Stimulated activated CD4-positive, alpha-beta T cell treated with anti-CD3 and anti-CD28 coated beads, TNF-alpha, amount 100 ng/mL, for 4 hours (primary cell): ENCODE measurements at places on chromosomes 7 and 10.

GRCh38 chr7:143305423-143306070, 10.4 kb upstream of the CLCN1 start:
- peak; percentile 44 for DNase-seq

DNA sequence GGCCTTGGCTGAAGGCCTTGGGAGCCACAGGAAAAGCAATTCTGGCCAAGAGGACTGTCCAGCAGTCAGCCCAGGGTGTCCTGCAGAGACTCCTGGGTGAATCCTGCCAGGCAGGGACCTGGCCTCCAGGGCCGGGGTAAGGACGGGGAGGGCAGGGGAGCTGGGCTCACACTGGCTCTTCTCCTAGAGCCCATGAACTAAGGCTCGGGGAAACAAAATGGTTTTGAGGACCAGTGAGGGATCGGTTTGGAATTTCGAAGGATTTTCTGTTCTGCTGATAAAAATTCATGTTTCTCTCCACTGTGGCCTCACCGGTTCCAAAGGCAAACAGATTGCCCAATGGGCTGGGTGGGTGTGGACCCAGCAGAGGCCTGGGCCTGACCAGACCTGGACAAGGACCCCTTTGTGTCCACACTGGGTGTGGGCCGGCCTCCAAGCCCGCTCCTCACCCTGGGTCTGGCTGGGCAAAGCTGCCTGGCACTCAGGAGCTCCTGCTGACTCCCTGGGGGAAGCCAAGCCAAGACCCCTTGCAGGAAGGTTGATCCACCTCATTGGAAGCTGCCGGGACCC, 27.3 kb downstream of the FAM20C start:
- DNase-seq, result no peak

GRCh38 chr10:73522263-73522662, 26.4 kb upstream of the PPP3CB start:
- no peak for DNase-seq

DNA sequence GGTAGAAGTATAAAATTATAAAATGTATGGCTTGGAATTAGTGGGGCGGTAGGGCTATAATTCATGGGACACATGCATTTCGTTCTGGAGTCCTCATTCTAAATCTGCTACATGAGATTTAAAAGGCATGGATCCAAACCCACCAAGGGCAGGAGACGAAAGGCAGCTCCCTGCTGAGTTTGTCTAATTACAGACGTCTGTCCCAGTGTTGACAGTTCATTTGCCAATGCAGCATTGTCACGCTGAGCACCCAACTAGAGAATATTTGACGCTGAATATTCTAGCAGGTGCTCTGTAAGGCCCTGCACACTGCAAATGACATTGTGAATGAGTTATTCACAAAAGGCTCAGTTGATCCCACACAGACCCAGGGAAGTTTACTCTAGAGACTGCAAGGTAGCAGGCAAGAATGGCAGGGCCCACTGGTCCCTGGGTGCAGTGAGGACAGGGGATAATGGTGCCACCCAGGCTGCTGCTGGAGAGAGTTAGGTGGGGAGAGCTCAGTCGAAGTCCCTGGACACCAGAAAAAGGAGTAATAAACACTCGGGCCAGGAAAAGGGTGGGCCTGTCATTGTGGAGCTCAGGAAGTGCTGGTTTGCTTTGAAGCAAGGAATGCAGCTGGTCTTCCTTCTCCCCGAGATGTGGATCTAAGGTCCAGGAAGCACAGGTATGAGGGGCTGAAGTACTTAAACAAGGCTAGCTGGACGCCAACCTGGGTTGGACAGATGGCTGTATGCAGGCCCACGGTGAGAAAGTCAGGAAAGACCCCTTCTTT, 75.0 kb upstream of the JCAD start:
- DNase-seq, result no peak

DNA sequence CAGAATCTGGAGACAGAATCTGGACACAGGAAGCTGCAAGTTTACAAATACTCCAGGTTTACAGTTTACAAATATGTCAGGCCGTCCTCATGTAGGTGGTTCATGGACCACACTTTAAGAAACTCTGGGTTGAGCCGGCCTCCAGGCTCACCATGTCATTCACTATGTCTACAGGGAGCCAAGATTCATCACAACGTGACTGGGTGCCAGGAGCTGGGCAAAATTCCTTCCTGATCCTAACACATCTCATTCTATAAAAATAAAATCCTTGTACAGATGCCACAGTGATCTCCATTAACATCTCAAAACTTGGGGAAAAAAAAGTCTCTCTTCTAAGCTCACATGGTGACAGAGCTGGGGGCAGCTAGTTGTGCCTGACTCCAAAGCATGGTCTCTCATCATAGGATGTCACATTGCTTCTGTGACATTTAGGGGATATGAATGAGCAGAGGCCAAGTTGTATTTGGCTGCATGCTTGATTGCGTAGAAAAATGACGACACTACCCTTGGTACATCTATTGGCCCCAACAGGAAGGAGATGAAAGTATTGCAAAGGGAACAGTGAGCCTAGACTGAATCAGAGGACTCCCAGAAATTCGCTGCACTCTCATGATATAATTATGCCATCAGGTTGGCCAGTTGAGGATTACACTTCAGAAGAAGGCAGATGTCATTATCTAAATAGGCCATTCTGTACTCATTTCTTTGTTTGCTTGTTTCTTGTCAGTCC, 35.9 kb downstream of the MTURN start:
- no peak for DNase-seq

GRCh38 chr7:71237945-71238344, 106.0 kb downstream of the GALNT17 start:
- DNase-seq, result no peak

- DNase-seq, result no peak
These were observed 97.5 kb upstream of the OIT3 start for GRCh38 chr10:72796042-72796441.

DNA sequence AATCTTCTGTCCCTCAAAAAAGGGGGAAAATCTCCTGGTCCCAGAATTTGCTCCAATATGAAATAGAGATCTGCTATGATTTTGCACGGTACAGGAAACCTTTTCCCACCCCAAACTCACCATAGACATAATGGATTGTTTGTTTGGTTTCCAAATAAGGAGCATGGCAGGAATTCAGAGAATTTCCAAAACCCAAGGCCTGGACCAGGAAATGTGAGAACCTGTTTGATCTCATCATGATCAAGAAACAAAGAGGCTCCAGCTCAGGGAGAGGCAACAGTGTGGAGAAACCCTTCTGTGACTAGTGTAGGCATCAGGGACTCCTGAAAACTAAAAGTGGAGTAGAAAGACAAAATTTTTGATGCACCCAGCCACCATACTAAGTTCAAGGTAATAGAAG, 1548.1 kb upstream of the LRRTM3 start:
- DNase-seq, result no peak

- DNase-seq, result no peak
These were observed 20.4 kb downstream of the DNAJB12 start for GRCh38 chr10:72334196-72334824.

DNA sequence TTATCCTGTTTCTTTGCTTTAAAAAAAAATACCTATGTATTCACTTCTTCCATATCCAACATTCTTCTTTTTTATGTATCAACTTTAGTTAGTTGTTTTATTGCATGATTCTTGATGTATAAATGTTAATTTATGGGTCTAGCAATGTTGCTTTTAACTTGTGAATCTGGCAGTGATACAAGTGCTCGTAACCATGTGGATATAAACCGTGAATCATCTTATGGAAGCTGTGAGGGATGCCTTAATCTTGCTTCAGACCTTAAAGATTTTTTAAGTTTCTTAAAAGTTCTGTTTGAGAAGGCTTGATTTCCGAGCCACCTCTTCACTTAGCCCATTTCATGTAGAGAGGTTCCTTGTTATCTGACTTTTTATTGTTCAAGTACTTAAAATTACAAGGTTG, 25.9 kb downstream of the HELLS start:
- no peak for DNase-seq

DNA sequence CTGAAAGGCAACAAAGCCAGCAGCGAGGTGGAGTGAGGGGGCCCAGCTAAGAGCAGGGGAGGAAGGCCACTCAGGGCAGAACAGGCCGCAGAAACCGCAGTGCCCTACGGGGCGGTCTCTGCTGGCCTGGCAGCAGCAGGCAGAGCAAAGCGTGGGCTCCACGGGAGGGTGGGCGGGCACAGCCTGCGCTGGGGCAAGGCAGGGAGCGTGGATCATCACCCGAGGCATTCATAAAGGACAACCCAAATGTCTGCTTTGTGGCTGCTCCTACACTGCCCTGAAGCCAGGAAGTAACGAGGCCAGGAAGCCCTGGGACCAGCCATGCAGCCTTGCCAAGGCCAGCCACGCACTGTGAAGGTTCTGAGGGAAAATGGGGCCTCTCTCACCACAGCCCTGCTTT, 127.5 kb downstream of the MAD1L1 start:
- DNase-seq, result no peak

GRCh38 chr7:127803626-127804025, 151.6 kb downstream of the SND1 start:
- no peak for DNase-seq

DNA sequence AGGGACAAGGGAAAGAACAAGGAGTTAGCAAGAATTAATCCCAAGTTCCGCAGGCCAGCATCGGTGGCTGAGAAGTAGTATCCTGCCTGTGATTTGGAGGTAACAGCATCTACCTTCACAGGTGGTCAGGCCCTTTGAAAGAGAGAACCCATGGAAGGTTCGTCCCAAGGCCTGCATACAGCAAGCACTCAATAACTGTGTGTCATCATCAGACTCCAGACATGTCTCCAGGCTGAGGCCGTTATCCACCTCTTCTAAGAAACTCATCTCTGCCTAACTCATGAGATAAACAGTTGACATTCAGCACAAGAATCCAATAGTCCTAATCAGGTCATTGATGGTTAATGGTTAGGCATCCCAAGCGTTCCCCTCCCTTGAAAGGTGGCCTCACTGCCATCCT, 45.0 kb downstream of the CTBP2 start:
- DNase-seq, result no peak

- no peak for DNase-seq
These were observed 252.6 kb upstream of the ANKRD30A start for GRCh38 chr10:36872702-36873393.

DNA sequence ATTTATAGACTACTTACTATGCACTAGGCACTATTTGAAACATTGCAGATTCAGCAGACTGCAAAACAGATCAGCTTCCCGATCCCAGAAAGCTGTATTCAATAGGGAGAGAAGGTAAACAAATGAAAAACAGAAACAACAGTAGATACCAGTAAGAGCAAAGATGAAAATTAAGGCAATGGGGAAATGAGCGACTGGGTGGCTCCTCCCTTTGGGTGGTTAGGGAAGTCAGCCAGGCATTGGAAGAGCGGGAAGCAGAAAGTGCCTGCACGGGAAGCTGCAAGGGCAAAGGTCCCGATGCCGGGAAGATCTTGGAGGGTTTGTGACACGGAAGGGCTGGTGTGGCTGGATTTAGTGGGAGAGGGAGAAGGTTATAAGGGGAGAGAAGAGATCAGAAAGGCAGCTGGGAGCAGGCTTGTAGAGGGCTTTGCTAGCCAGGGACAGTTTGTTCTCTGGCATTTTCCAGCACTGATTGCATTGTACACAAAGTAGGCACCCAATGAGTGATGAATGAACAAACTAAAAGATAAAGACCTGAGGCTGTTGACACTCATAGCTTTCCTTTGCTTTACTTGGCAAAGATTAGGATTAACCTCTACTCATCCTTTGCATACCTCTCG, 67.8 kb downstream of the NAMPT start:
- DNase-seq, result no peak

DNA sequence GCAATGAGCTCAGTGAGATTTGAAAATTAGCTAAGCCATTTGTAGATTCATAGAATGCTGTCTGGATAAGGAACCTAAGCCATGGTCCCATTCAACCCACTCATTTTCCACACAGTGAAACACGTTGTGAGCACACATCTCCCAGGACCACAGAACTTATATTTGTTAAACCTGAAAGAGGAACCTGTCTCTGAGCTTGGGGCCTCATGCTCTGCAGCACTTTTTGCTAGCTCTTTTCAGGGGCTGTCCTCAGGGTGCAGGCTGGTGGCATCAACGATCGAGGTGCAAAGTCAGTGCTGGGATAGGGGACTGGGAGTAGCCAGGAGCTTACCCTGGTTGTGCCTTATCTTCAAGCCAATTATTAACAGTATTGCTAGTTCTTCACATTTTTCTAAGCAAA, 11.9 kb downstream of the HECW1 start:
- no peak for DNase-seq

GRCh38 chr7:32155712-32156111, 85.5 kb upstream of the PDE1C start:
- DNase-seq, result no peak

DNA sequence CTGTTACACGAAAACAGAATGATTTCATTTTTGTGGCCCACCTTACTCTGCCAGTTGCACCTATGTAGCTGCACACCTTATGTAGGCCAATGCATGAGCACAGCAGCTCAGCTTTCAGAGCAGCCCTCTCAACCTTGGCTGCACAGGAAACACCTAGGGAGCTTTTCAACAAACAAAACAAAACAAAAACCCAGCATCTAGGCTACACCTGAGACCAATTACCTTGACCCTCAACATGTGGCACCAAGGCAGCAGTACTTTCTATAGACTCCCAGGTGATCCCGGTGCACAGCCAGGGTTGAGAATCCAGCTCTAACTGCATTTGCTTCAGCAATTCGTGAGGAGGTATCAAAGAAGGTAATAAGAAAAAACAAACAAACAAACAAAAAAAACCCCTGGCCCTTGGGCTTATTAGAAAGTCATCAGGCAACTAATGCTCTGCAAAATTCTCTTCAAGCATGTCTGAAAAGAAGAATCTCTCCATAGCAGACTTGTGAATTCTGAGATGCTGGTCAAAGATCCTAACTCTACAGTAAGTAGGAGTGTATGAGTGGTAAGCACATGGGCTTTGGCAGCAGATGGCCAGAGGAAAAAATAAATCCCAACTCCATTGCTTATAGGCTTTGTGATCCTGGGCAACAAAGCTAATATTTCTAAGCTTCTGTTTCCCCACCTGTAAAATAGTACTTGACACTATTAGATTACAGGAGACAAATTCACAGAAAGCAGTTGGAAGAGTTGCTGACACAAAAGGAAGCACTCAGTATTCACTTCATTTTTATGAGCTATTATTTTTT, 113.4 kb upstream of the NOBOX start:
- no peak for DNase-seq

GRCh38 chr7:93923942-93924341, 2.4 kb downstream of the GNG11 start:
- no peak for DNase-seq

DNA sequence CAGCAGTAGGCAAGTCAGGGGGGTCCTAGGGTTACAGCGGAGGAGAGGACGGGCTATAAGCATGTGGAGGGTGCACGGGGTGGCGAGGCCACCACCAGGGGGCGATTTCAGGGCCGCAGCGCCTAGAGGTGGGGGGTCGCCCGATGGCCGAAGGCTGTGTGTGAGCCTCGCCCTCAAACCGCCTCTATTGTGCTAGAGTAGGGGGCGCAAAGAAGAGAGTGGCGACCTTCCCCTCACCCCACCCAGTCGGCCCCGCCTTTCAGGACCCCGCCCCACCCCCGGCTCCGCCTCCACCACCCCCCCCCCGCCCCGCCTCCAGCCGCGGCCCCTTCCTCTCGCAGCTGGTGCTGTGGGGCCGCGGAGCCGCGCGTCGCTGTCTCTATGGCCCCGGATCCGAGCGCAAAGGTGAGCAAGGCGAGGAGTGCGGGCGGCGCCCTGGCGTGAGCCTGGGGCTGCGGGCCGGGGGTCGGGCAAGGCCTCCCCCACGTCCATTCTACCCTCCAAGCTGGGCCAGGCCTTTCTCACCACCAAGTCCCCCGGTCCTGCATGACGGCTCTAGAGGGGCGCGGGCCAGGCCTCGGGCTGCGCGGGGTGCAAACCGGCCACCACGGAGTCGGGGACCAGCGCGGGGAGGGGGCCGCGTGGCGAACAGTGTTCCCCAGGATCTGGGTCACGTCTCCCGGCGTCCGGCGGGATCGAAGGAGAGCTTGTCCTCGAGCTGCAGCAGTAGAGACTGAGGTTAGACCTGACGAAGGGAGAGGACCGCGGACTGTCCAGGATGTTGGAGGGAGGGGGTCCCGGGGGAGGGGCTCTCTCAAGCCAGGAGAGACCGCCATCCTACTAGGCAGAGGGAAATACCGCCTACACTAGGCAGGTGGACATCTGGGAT, at the start of gene SEMA4G:
TSS of gene SEMA4G (plus strand) at position 318 of the 889 bp plus-strand sequence. CDS start 3,409 bp downstream, outside the sequence.
- DNase-seq, result peak; percentile 19
